ENCODE measurements at places on chromosomes 3 and 15.

DNA sequence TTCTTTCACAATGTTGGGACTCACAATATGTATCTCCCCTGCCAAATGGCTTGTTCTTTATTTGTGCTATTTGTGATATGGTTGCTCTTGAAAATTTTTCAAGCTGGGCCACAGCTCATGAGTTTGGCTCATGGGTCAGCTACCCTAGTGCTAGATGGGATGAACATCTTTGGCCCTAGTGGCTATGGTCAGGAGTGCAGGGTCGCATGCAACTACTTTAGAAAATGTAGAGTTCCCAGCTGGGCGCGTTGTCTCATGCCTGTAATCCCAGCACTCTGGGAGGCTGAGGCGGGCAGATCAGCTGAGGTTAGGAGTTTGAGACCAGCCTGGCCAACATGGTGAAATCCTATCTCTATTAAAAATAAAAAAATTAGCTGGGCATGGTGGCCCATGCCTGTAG, 55.8 kb downstream of the POLR2M start:
- DNase-seq: no peak

DNA sequence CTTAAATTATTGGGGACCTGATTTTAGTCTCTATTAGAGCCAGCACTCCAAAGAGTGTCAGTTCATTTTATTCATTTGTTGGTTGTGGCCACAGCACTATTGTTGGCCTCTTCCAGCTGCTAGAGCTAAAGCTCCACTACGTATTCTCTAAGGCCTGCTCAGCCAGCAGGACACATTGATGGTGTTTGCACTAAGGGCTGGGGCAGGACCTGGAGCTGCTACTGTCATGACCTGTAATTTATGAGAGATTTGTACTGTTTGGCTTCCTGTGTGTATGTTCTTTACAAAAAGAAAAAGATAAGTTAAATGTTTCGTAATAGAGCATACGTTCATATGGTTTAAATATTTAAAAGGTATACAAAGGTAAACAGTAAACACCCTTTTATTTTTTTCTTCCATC, 8.1 kb downstream of the GFM1 start:
- no peak for DNase-seq

- DNase-seq: no peak
These were observed 10.8 kb downstream of the PLA1A start for GRCh38 chr3:119608405-119609000.

- DNase-seq: peak; percentile 22
These were observed 208.9 kb upstream of the TPM1 start for GRCh38 chr15:62833646-62834045.

DNA sequence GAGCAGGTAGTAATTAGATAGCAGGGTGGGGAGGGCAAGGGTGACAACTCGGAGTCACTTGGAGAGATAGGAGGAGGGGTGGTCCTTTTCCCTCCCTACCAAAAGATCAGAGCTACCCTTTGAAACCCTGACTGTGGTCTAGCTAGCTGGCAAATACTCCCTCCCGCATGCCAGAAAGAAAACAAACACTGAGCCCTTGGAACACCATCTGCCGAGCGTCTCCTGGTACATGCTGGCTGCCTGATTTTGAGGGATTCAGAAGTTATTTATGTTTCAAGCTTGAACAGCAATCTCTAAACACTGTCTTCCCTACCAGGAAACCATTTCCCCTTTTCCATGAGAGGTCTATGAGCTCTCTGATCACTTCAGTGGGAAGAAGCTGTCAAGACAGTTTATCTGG, 291.6 kb upstream of the CFAP20DC start:
- no peak for DNase-seq

DNA sequence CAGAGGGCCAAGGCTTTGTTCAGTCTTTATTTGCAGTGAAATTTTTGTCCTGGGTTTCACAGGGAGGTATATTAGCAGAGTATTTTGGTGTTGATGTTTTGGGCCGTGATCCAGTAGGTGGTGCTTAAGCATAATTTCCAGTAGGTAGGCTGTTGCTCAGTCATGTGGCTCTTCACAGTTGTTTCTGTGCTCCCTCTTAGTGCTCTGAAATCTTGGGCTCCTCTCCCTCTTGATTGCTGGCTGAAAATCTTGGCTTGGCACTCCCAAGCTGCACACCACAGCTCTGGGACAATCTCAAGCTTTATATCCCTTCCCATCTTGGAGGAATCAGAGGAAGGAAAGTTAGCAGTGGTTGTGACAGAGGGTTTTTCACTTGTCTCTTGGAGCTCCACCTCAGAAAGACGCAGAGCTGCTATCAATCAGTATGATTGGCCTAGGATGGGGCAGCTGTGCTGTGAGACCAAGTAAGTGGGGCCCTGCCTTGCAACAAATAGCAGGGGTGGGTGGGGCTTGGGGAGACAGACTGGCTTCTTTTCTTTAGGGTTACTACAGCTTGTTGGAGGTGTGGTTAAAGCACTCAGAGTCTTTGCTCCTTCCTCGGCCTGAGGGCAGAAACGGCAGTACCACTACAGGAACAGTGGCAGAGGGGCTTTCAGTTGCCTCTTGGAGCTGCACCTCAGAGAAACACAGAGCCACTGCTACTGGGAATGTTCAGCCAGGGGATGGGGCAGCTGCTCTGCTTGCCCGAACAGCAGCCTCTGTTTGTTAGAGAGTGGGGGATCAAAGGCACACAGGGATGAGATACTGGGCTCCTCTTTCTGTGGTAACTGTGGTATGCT, 627.0 kb downstream of the SI start:
- peak; percentile 6 for DNase-seq

DNA sequence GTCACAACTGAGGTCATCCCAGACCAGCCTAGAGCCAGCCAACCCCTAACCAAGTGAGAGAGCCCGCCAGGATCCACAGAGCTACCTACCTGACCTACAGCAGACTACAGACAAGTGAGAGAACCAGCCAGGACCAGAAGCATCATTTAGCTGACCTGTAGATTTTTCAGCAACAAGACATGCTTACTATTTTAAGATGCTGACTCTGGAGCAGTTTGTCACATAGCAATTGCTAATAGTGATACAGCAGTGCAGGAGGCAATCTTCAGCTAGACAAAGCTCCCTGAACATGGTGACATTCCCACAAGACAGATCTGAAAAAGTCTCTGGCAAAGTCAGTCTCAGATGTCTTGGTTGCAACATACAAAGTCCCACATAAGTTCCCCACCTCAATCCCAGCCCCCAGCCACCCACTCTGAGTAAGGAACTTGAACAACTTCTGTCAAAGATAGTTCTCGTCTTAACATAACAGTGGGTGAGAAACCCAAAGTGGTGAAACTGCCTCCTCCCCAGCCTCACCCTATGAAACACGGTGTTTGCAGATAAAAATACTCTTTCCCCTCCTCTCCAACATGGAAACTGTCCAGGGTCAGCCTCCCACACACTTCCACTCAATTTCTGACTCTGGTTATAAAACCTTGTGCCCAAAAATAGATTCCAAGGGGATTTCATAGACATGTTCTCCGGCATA, 120.3 kb upstream of the SLC6A11 start:
- no peak for DNase-seq

GRCh38 chr15:74802862-74803447, 9.7 kb upstream of the LMAN1L start:
- DNase-seq: no peak

DNA sequence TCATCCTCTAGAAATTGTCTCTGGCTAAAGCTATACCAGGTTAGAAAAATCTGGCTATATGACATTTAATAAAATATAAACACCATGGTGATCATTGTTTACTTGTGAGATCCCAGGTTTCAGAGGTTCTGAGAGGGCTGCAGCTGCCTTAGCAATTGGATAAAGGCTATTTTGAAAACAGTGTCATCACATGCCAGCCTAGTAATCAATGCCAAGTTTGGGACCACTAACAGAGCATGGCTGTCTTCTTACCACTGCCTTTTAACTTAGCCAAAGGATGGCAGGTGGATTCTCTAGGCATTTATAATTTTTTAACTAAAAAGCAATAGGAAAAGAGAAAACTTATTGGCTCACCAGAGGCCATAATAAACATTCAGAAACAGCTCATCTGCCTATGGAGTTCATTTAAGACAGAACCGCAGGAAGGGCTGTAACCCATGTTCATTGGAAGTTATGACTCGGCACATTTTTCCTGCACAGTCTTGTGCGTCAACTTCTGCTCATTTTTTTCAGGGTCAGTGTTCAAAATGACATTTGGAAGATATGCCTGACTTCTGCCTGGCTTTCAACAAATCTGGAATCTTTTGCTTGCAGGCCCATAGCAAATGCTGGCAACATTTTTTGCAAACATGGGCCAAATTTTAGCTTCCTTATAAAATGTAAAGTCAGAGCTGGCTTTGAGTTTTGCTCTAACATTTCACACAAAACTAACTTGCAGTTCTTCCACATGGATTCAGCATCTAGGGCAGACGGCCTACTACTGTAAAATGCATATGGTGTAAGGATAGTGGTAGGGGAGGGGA, 476.0 kb upstream of the TBL1XR1 start:
- no peak for DNase-seq

DNA sequence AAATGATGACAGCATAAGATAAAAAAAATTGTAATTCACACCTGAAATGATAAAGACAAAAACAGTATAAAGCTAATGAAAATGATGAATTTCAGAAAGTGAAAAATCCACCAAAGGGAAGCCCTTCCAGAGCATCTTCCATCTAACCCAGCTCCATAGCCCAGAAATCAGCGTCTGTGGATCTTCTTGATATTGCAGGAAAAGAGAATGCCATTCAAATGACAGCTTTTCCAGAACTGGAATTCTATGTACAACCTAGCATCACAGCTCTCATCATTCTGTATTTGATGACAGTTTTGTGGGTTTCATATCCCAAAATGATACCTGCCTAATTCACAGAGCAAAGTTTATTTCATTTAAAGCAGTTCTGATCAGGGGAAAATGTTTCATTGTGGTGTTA, 267.3 kb downstream of the FHIT start:
- no peak for DNase-seq

DNA sequence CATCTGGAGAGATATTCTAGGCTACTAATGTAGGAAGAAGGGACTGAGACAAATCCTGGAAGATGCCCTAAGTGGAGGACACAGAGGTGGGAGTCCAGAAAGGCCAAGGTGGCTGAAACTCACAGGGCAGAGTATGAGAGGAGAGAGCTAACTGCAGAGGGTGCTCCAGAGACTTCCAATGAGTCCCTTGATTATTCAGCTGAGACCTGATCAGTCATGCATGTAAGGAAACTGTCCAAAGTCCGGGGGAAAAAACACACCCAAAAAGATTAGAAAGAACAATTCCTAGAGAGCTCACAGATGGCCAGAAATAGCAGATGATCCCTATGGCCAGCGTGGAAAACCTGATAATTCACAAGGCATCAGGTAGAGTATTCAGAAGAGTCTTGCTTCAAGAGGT, 18.7 kb upstream of the FOXP1 start:
- no peak for DNase-seq

DNA sequence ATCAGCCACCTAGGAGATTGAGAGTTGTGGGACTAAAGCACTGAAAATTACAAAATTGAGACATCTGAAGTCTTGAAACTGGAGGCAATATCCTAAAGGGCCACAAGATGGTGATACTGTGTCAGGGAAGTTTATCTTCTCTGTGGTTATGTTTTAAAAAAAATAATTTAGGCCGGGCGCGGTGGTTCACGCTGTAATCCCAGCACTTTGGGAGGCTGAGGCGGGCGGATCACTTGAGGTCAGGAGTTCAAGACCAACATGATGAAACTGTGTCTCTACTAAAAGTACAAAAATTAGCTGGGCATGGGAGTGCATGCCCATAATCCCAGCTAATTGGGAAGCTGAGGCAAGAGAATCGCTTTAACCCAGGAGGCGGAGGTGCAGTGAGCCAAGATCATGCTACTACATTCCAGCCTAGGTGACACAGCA, 17.9 kb upstream of the NIT2 start:
- DNase-seq: peak; percentile 36

- DNase-seq: no peak
These were observed 126.0 kb upstream of the DPH6 start for GRCh38 chr15:35671981-35672380.

DNA sequence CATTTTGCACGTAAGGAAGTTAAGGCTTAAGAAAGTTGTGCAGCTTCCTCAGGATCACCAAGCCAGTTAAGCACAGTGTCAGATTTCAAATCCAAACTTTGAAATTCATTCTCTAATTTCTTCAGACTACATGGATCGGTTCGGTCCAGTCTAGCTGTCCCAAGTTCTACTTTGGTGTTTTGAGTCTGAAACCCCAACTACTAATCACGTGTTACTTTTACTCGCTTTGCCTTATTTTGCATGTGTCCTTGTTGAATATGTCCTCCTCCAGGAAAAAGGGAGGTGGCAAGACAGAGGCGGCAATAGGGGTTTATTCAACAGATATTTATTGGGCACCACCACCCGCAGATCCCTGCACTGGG, 522 bp upstream of the GXYLT2 start:
- no peak for DNase-seq

- no peak for DNase-seq
These were observed 578.6 kb downstream of the RSL24D1 start for GRCh38 chr15:54618120-54618519.

DNA sequence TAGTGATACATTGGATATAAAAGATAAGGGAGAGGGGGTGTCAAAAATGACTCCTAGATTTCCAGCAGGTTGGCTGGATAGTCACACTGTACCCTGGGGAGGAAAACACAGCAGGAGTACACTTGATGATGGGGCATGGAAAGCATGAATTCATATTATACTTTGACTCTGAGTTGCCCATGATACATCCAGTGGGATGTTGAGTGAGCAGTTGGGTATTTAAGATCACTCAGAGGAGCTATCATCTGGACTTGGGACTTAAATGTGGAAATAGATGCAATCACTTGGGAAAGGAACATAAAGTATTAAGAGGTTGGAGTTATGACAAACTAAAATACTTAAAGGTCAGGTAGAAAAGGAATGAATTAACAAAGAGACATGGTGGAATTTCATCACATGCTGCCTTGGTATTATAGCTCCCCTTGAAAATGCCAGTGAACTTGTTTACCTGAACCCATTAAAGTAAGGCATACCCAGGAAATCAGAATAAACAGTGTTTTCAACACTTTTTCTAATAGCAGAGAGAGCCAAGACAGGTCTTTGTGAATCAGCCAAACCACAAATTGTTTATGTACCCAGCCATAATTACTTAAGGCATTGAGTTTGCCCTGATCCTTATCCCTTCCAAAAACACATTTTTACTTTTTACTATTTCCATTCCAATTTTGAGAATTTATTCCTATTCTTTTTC, 49.9 kb upstream of the ABI3BP start:
- DNase-seq: no peak

- peak; percentile 55 for DNase-seq
These were observed 891.9 kb upstream of the CADM2 start for GRCh38 chr3:84066915-84067314.

Data from neural progenitor cell (in vitro differentiated cells).